ENCODE measurements at places on chromosomes 12 and 14.

- no peaks in the 10 kb centered on the region for H3K27me3 ChIP-seq
- H3K36me3 ChIP-seq = no peaks in the 10 kb centered on the region
- DNase-seq = no peak
- no peak overlapping the region for H3K27ac ChIP-seq
- H3K4me1 ChIP-seq = no peaks in the 10 kb centered on the region
These were observed 18.6 kb downstream of the TPCN1 start for GRCh38 chr12:113239811-113240331.

DNA sequence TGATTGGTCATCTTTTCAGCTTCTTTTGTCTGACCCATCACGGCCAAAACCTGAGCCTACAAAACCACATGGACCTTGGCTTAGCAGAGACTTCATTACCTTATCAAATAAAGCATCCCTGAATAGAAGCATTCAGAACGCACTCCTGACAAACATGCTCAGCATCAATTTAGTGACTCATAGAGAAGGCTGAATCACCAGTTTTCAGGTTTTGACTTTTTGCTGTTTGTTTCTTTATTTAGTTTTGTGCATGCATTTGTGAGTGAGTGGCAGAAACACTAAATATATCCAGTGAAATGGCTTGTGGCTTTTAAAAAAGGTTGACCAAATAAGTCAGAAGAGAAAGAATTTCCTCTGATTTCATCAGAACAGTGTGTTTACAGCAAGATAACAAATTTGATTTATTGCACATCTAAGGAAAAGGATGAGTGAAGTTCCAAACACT, 19.0 kb upstream of the OVCH1 start:
- peaks cover 18% of the 10 kb centered on the region for H3K4me1 ChIP-seq
- no peaks in the 10 kb centered on the region for H3K27me3 ChIP-seq
- H3K4me3 ChIP-seq = no peak overlapping the region
- peak overlapping the region; percentile 44 for H3K27ac ChIP-seq
- no peaks in the 10 kb centered on the region for H3K36me3 ChIP-seq

DNA sequence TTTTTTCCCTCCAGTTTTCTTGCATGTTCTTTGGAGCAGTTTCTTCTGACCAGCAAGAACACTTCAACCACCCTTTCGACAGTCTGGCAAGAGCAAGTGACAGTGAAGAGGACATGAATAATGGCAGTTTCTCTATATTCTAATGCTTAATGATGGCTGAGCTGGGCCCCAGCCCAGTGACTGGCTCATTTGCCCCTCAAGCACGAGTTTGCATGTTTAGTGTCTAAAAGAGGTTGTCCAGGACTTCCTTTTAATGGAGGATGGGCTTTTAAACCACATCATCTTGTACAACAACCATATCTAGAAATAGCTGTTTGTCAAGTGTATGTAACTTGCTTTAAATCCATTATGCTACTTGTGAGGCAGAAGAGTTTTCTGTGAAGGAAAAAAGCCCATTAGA, 28.4 kb downstream of the RAD9B start:
- peaks cover 22% of the 10 kb centered on the region for H3K4me1 ChIP-seq
- H3K27me3 ChIP-seq = no peaks in the 10 kb centered on the region
- H3K36me3 ChIP-seq = no peaks in the 10 kb centered on the region
- no peak overlapping the region for H3K27ac ChIP-seq
- H3K4me3 ChIP-seq = no peak overlapping the region
- no peak for DNase-seq

DNA sequence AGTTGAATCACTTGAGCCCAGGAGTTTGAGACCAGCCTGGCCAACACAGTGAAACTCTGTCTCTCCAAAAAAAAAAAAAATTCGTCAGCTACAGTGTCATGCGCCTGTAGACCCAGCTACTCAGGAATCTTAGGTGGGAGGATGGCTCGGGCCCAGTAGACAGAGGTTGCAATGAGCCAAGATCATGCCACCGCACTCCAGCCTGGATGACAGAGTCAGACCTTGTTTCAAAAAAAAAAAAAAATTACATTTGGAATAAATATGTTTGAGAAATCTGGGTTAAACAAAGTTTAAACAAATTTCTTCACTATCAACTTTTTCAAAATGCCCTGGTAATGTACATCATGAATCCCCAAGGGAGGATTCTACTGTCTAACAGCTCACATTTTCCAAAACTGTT, 187.0 kb upstream of the RASSF8 start:
- no peaks in the 10 kb centered on the region for H3K27me3 ChIP-seq
- H3K27ac ChIP-seq = no peak overlapping the region
- DNase-seq = no peak
- H3K4me1 ChIP-seq = no peaks in the 10 kb centered on the region
- no peaks in the 10 kb centered on the region for H3K36me3 ChIP-seq
